ENCODE measurements at places on chromosomes 3 and 15.

- no peak for DNase-seq
Observed at GRCh38 chr3:100098784-100099070, 15.6 kb downstream of the FILIP1L start.

DNA sequence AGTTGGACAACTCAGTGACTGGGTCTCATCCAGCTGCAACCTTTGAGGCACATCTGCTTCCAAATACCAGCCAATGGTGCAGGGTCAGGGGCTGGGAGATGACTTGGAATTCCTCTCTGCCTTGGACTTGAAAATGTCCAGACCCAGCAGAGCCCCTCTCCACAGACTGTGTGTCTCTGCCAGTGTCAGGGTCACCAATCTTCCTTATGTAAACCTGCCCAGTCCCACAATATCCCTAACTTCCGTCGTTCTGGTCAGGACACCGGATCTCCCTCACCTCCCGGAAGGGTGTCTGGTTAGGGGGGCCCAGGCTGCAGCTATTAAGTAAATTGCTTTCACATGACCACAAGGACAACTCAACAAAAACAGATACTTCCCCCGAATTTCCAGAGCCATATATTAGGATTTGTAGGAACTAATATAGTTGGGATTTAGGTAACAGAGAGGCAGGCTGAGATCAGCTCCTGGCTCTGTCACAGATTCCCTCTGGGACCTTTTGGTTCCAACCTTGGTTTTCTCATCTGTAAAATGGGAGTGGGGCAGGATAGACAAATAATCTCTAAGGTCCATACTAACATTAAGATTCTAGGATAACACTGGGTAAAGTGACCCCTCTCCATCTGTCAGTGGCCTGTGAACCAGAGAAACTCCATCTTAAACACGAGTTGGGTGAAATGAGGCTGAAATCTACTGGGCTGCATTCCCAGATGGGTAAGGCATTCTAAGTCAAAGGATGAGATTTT lies 30.8 kb downstream of the IGDCC3 start:
- no peak for DNase-seq

DNA sequence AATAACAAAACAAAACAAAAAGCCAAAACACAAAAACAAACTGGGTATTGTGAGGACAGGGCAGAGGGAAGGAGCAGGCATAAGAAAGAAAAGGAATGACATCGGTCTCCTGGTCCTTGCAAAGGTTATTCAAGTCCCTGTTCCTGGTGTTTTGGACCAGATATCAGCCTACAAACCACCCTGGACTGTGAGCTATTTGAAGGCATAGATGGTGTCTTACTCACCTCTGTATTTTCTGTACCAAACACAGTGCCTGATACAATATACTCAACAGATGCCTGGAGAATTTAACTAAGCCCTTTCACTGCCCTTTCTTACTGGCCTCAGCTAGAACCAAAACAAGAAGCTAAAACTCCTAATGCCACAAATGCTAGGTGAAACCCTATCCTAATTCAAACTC lies 197.0 kb downstream of the TIGIT start:
- no peak for DNase-seq

- DNase-seq = no peak
Observed at GRCh38 chr15:40957041-40957555, 3.8 kb downstream of the CHAC1 start.

- peak; percentile 64 for DNase-seq
Observed at GRCh38 chr3:69013253-69014021, at the start of gene EOGT. TSS of gene EOGT (minus strand) at chr3:69013684. CDS start at chr3:69009846, 3,838 bp downstream.
